Activated CD4-positive, alpha-beta T cell treated with anti-CD3 and anti-CD28 coated beads, Interleukin-2, amount 50 U/mL, for 24 hours (primary cell): ENCODE measurements at places on chromosomes 3 and 15.

DNA sequence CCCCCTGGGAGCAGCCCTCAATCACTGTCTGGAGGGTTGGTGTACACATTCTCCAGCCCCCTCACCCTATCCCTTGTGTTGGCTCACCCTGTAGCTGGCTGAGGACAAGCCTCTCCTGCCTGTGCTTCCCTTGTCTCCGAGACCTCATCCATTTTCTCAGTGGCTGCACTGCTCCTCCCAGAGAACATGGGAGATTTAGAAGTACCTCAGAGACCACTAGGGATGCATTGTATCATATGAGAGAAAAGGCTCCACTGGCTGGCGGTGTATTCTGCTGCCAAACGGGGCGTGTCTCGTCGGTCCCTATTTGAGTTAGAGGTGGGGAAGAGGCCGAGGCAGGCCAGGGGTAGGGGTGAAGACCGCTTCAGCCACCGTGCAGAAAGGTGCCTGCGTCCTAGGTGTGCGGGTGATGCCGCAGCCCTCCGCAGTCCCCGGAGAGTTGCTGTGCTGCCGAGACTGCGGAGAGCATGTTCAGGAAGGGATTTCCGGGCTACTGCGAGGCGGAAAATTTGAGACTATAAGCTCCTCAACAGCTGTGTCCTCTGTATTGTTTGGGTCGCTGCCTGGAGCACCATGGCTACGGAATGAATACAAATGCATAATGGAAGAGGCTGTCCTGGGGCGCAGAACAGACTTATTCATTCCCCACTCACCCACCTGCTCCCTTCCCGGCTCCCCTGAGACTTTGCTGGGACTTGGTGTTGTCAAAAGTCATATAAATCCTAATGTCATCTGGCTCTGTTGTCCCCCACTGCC, 43.8 kb downstream of the SPSB4 start:
- DNase-seq, result no peak

- no peak for DNase-seq
Observed at GRCh38 chr3:34260271-34261000, 462.0 kb downstream of the PDCD6IP start.

DNA sequence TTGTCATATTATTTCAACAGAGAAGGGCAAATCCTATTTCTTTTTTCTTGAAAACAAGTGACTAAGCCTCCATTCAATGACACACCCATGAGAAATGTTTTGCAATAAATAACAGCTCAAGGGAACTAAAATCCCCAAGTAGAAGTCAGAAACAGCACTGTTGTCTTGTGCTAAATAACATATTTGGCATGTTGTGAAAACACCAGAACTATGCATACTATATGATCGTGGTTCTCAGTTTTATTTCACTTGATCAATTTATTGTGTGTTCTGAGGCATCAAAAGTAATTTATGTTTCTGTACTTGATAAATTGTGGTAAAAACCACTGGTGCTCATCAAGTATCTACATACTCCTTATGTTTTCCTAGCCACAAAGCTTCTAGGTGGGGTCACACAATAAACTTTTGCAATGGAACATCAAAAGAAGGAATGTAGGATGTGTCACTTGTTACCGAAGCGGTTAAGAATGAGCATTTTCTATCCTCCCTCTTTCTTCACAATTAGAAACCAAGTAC, 691.7 kb upstream of the CBLB start:
- DNase-seq, result no peak

DNA sequence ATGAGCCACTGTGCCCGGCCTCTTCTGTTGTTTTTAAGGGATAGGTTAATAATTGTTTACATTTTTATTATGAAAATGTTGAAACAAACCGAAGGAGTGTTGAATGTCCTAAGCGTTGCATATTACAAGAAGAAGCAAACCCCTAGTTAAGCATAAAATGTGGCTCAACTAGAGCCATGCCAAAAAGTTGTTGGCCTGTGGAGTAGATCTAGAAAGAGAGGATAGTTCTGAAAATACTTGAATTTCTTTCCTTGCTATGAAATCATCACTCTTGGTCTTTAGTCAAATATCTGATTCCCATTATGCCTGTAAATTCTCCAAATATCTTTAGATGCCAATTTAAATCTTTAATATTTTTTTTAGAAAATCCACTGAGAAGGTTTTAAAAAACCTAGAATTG, 12.8 kb downstream of the RBP2 start:
- no peak for DNase-seq

DNA sequence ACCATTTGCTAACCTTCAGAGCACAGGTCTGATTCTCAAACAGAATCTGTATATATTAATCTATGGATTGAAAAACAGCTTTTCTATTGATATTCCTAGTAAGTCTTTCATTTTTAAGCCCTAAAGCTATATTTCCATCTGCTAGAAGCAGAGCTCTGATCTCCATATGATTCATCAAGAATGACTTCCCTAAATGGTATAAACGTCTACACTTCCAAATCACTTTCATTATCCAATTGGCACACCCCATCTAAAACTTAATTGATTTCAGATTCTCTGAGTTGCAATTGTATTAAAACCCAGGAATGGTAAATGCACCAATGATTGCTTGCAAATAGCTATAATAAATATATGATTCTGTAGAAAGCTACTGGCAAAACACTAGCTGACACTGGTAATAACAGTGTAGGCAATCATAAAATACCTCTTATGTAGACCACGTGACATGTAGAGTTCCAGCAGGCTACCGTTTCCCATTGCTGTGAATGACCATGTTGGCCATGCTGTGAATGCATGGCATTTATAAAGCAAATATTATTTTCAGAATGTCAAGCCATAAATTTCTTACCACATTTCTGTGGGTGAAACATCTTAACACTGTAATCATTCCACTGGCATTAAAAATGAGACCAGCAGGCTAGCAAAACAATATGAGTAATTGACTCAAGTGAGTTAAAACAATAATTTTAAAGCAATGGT, 226.0 kb downstream of the ZMAT3 start:
- DNase-seq, result no peak

- no peak for DNase-seq
Observed at GRCh38 chr3:190552969-190553759, 39.3 kb downstream of the IL1RAP start.

- no peak for DNase-seq
Observed at GRCh38 chr3:4763604-4764247, 215.5 kb upstream of the BHLHE40 start.

DNA sequence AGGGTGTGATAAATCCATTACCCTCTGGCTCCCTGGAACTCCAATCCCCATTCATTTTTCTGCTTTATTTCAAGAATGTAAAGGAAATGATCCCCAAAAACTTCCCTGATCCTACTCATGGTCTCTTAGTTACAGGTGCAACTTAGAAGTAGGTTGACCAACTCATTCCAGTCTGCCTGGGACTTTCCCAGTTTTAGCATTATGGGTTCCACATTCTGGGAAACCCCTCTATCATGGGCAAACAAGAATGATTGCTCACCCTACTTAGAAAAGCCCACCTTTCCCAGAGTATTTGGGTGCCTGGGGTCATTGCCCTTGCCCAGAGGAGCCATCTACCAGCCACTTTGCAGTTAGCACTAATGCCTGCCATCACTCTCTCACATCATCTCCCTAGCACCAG, 15.6 kb downstream of the CLDN18 start:
- DNase-seq, result no peak

- DNase-seq, result no peak
Observed at GRCh38 chr15:85490856-85491255, 110.5 kb downstream of the AKAP13 start.
